ENCODE measurements at places on chromosomes 7 and 10.

DNA sequence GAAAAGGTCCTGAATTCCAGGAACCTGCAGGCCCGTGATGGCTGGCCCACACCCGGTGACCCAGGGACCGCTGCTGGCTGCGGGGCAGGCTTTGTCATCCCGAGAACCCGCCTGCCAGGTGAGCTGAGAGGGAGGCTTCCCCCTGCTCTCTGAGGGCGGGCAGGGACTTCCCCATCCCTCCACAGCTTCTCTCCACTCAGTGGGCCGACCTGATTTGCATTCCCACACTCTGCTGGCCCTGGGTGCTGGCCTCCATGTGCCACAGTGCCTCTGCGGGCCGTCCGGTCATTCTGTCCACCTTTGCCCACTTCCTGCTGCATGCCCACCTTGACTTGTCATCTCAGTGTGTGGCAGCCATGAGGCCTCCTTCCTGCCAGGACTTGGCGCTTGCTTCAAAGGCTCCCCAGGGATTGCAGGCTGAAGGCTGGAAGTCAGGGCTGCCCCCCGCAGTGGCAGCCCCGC is 35.3 kb downstream of the PALD1 start:
- no peak for DNase-seq

- no peak for DNase-seq
These were observed 70.8 kb downstream of the TCF7L2 start for GRCh38 chr10:113020838-113021237.

DNA sequence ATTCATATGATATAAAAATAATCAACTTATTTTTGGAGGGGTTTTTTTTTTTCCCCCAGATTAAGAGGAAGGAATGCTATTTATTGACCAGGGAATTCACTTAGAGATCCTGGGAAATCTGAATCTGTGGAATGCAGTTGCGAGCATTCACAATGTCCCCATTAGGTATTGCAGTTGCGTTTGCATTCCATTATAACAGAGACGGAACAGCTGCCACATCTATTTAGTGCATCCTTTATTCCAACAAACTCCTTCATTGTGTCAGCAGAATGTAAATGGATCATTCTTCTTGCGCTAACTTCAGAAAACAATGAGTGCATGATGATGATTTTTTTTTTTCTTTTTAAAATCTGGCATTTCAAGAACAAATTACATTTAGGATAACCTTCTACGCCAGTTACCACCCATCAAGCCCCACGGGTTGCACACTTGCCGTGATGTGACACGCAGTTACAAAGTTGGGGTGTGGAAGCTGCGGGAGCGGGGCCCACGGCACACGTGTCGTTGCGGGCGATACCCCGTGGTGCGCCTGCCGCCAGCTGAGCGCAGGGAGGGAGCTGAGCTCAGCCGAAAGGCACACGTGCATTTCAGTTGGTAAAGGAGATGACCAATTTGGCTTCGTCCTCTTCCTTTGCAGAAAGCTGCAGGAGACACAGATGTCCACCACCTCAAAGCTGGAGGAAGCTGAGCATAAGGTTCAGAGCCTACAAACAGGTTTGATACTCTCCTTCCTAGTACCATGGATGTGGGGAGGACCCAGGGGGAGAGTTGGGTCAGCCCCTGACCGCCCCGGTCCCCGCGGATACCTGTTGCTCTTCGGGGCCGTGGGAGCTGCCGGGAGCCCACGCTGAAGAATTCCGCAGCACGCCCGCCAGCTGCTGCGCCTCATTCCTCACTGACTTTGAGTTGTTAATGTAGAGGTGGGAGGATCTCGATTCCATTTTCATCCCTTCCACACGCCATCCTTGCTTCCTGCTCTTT is 175.3 kb upstream of the SH2B2 start:
- DNase-seq: no peak

- DNase-seq: no peak
These were observed 12.6 kb downstream of the ADAMTS14 start for GRCh38 chr10:70684839-70685454.

All from CD4-positive, alpha-beta T cell (primary cell).